BJ (cell line): ENCODE measurements at places on chromosomes 11 and 22. TPM values are rescaled to one million over a fixed set of nuclear protein-coding genes. Genes with fewer than 3 reads are reported as not detected.
A peak's percentile ranks its signal among the peaks of the same experiment; 100 is the strongest.

DEUP1 gene
- not detected in 2 replicates for polyA plus RNA-seq

GRCh38 chr11:85766721-85767161 is 44.2 kb downstream of the SYTL2 start:
- peak; percentile 66 for DNase-seq

- DNase-seq = no peak
Observed at GRCh38 chr11:118239509-118240205, 12.5 kb downstream of the MPZL3 start.

- DNase-seq = peak; percentile 74
Observed at GRCh38 chr11:10742460-10743208, 8.4 kb upstream of the CTR9 start.

GRCh38 chr11:26276798-26277424 is 55.0 kb upstream of the ANO3 start:
- DNase-seq = peak; percentile 12

AGBL2 gene
- polyA plus RNA-seq = 1.5 and 1.7 TPM in 2 replicates

GRCh38 chr11:103078710-103079109 is 13.2 kb downstream of the DCUN1D5 start:
- no peak for DNase-seq

GRCh38 chr11:119685111-119685746 is 43.8 kb downstream of the NECTIN1 start:
- DNase-seq = no peak

GRCh38 chr11:72236083-72236697 is 7.8 kb downstream of the PHOX2A start:
- DNase-seq = no peak

DNA sequence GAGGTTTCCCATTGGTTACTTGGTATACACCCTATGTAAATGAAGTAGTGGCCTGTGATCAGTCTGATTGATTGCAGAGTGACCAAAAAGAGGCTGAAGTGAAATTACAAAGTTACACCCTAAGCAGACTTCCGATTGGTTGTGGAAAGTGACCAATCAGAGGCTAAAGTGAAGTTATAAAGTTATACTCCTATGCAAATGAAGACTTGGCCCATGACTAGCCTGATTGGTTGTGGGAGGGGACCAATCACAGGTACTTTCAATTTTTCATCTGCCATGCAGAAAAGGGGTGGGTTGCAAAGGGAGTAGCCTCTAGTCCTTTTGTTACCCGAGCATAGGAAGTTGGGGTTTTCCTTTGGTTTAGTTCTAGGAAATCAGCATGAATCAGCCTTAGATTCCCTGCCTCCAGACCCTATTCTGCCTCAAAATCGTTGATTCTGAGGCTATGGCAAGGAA is 18.1 kb upstream of the CSTF3 start:
- DNase-seq = no peak

HBG1 gene
- not detected in 2 replicates for polyA plus RNA-seq

- DNase-seq = no peak
Observed at GRCh38 chr11:126766440-126766839, 234.1 kb downstream of the KIRREL3 start.

- DNase-seq = no peak
Observed at GRCh38 chr11:74070723-74071492, 62.0 kb upstream of the UCP3 start.

PDE2A gene
- 0.32 and 0.64 TPM in 2 replicates for polyA plus RNA-seq

ATP6V1E1 gene
- polyA plus RNA-seq = 140 and 160 TPM in 2 replicates

DNA sequence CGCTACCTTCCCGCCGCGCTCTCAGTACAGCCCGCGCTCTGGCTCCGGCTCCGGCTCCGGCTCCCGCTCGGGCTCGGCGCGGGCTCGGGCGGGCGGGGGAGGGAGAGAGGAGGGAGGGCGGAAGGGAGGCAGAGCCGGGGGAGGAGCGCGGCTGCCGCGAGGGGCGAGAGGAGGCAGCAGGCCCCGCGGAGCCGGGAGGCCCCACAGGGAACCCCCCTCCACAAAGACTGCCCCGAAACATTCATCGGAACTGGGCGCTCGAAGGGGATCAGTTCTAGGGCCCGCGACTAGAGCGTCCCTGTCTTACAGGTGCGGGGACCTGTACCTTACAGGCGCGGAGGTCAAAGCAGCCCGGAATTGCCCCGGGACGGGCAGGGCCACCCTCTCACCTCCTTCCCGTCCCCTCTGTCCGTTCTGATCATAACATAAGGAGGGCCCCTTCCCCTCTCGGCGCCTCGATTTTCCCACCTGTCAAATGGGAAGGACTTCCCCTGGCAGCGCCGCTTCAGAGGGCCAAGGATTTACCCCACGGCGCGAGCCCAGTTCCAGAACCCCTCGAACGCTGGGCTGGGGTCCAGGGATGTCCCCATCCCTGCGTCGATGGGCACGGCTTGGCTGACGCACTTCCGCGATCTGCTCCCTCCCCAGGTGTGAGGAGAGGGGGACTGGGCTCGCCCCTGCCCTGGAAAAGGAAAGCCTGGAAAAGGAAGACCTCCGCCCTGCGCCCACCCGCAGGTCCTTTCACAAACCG is at the start of gene SHISA8:
SHISA8 (minus strand) TSS at position 40 of the 751 bp plus-strand sequence. CDS start 407 bp downstream, outside the sequence.
- no peak for DNase-seq

DNA sequence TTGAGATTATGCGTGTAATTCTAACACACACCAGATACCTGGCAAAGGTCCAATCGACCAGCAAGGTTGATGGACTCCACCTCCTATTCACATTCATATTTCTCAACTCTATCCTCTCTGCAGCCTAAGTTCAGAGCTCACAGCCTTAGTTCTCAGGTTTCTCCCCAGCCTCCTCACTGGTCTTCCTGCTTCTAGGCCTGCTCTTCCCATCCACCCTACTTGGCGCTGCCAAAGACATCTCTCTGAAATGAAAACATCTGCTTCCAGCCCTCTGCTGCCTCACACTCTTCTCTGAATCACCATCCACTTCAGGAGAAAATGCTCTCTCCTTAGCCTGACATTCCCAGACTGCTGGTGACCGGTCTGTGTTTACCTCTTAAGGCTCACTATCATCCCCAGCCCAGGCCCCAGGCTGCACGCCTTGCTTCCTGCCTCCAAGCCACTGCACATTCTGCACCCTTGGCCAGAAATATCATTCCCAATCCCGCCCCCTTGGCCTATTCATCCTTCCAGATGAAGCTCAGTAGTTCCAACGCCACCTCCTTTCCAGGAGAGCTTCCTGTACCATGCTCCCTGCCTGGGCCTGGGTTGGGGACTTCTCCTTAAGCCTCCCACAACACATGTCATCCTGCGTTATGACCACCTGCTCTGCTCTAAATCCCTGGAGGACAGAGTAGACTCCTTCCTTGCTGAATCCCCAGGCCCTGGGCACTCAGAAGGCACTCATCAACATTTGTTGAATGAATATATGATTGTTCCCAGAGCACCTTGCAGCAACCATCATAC is 3.5 kb downstream of the ARRB1 start:
- DNase-seq = peak; percentile 83

GRCh38 chr11:37040921-37041320 is 442.9 kb upstream of the RAG2 start:
- no peak for DNase-seq

KCNQ1 gene
- polyA plus RNA-seq = not detected in 2 replicates

NPAS4 gene
- polyA plus RNA-seq = 0.43 and 0.72 TPM in 2 replicates

HEPHL1 gene
- polyA plus RNA-seq = not detected in 2 replicates

- no peak for DNase-seq
Observed at GRCh38 chr11:129012880-129013279, 70.2 kb upstream of the TP53AIP1 start.

DNA sequence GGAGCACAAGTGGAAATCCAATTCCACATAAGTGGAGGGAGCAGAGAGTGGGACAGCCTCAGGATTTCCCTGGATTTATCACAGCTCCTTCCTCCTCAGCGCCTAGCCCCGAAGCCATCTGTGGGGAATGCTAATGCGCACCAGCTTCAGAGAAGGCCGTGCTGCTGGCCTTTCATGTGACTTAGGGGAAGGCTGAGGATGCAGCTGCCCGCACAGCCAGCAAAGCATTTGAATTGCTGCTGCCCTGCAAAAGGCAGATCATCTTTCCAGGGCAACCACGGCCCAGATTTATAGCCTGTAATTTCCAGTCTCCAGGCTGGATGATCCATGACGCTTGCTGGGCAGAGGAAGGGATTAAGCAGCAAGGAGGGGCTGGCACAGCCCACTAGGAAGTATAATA is 29.9 kb downstream of the SYN3 start:
- DNase-seq = no peak

- DNase-seq = no peak
Observed at GRCh38 chr22:38843201-38843656, 599 bp downstream of the NPTXR start.

GRCh38 chr11:103484545-103484944 is 375.3 kb downstream of the DYNC2H1 start:
- DNase-seq = no peak

DNA sequence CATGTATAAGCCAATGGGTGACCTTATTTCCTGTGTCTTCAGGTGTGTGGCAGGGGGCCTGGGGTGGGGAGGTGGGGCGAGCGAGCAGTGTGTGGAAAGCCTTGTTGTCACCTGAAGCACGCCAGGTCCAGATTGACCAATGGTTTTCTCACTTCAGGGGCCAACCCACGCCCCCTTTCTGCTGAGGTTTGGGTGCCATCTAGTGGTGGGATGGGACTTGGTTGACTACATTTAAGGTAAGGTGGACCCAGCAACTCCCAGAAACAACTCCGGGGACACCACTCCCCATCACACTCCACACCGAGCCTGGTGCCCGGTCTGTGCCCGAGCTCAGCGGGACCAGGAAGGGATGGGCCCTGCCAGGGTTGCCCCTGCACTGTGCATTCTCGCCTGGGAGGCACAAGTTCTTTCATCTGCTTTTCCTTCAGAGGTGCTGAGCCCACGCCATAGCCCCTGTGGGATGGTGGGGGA is 40.0 kb downstream of the TPCN2 start:
- peak; percentile 23 for DNase-seq

DNA sequence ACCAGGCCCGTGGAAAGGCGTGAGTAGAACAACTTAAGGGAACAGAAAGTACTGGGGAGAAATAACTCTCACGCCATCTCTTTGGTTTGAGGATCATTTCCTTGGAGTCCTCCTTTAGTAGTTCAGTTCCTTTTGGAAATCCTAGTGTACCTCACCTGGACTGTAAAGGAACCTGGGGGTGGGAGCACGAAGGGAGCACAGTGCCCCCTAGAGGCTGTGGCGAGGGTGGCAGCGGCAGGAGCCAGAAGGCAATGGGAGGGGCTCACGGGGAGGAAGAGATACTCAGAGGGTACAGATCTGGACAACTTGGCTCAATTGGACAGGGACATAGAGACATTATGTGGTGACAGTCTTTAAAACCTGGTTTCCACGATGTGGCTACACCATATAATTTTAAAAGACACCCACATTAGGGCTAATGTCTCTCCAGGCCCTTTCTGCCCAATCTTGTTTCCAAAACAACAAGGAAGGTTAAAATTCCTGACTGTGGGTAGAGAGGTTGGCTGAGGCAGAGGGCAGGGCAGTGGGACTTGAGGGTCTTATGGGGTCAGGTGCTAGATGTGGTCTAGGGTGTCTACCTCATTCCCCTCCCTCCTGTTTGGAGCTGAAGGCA is 87.0 kb downstream of the CSNK2A3 start:
- no peak for DNase-seq

DNA sequence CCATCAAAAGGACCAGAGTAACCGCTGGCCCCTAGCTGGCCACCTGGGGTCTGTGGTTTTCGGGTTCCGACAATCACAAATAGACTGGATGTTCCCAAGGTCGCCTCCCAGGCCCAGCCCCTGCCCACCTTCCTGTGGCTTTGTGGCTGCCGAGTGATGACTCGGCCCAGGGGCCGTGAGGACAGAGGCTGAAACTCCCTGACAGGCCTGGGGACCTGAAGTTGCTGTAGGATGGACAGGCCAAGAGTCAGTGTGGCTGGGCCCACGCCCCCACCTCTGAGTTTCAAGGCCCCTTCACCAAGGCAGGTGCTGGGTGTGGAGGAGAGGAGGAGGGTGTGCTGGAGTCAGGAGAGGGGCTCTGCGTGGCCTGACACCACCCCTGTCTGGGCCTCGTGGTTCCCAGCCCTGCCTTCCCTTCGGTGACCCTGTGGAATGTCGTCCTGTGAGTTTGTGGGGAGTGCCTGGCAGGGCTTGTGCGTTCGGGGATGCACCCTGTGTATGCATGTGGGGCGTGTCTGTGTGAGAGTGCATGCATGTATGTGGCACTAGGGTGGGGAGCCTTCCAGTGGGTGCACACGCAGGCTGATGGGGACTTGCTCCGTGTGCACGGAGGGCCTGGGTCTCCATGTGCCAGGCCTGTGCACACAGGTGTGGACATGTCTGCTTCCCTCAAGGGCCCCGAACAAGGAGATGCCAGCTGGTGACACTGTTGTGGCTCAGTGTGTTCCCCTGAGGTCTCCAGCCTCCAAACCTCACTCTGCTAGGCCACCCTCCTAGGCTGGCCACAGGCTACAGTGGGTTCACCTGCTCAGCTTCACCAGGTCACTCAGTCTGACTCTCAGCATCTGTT is 8.4 kb upstream of the MGAT3 start:
- no peak for DNase-seq

DNA sequence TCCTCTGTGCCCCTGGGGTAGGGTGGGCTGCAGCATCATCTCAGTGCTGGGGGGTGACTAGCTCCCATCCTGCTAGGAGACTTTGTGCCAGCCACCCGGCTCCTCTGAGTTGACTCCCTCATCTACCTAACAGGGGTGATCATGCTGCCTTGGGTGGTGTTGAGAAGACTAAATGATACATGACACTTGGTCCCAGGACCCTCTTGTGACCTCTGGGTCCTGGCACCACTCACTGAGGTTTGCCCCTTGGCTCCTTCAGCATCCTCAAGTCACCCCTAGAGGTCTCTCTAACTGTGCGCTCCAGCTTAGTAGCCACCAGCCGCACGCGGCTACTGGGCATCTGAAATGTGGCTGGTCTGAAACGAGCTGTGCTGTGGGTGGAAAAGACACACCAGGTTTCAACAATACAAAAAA is 72.1 kb downstream of the LRRC32 start:
- no peak for DNase-seq

DNA sequence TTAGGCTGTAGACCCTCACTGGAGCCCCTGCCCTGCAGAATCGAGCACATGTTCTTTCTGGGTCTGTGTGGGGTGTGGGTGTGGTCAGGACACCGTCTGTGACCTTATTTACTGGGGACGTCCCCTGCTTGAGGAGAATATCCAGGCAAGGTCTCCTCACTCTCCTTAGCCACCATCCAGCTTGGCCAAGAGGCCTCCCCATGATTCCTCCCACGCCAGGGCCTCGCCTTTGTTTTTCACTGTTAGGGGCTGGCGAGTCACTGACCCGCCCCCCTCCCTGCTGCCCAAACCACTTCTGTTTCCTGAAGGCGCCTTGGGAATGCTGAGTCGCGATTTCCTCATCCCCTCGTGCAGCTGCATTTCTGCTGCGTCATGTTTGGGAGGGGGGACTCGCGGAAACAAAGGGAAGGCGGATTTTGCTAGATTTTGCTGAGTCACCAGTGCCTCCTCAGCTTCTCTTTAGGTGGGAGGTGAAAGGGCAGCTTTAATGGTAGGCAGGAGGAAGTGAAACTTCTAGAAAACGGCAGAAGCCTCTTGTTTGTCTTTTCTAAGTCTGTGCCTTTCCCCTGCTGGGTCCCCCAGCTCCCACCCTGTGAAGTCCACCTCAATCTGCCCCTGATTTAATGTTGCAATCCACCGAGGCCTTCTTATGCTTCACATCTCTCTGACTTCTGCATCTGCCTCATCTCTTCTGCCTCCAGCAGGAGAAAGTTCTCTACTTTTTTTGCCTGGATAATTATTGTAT is 4.0 kb upstream of the HMOX1 start:
- DNase-seq = peak; percentile 91

GRCh38 chr11:79538775-79539174 is 97.9 kb upstream of the TENM4 start:
- no peak for DNase-seq

MYEOV gene
- 3.6 and 4.5 TPM in 2 replicates for polyA plus RNA-seq
